Germinal center (tissue), 1 donor: ENCODE measurements at places on chromosomes 1 and 21.

DNA sequence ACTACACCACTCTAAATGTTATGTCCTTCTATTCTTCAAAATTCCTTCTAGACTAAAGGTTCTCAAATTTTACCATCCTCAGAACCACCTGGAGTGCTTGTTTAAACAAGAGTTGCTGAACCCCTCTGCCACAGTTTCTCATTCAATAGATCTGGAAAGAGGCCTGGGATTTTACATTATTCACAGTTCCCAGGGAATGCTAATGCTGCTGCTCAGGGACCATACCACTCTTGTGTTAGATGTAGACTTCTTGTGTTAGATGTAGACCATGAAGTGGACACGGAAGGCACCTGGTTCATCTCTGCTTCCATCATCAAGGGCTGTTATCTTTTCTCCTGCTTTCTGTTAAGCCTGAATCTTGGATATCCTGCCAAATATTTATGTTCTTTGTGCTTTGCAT, 31.3 kb upstream of the CCN1 start:
- DNase-seq, result no peak

DNA sequence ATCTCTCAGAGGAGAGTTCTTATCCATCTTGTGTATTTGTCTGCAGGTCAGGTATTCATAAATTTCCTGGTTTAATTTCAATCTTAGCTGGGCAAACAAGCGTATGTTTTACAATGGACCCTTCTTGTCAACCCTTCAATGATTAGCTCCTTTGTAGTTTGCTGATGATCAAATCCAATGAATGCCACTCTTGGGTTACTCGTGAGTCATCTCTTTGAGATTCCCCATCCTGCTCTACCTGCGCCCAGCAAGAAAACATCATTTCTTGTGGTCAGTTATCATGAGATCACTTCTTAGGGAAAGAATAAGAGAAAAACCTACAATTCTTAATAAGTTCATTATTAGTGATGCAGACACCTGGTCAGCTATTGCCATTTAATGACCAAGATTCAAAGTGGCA, 572.3 kb upstream of the PKN2 start:
- DNase-seq, result no peak

DNA sequence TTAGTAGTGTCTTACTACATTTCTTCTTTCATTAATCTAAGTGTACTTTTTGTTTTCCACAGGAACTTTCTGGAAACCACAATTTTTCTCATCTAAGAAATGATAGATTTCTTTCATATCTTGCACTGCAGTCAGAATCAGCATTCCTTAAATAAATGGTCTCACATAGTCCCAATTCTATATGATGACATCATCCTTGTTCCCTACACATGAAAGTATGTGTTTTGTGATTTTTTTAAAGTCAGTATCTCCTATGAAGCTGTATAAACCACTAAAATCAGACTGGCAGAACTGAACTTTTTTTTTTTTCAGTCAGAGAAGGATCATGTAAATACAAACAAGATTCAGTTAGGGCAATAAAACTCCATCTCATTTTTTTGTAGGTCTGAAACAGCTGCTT, 742.6 kb upstream of the CXADR start:
- DNase-seq, result no peak

DNA sequence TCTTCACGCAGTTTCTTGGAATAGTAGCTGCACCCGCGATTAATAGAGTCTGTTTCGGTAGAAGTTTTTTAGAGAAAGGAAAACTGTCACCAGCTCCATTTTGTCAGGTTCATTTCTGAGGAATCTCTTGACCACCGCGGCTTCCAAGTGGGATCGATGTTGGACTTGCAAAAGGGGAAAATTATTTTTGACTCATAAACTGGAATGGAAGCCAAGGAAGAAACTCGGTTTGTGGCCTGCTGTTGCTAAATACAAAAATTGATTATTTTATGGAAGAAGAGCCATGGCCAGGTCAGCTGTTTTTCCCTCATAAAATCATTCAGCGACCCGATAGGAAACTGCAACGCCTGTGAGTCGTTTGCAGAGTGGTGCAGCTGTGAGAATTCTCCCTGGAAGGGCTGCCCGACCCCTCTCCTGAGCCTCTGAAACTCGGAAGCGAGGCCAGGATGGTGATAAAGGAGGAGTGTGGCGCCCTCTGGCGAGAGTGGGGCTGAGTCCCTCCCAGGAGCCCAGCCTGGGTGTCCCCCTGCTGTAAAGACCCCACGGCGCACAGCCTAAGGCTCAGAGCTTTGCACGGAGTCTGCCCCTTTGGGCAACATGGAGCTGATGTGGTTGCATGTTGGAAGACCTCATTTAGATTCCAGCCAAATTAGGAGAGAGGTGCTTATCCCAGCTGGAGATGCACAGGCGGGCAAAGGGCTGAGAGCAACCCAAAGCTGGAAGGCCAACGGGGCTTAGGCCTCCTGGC, 83.6 kb upstream of the SLC25A33 start:
- peak; percentile 83 for DNase-seq
